ENCODE measurements at places on chromosomes 2 and 18.

- no peak for DNase-seq
These were observed 1211.9 kb downstream of the DPP10 start for GRCh38 chr2:115654362-115654761.

DNA sequence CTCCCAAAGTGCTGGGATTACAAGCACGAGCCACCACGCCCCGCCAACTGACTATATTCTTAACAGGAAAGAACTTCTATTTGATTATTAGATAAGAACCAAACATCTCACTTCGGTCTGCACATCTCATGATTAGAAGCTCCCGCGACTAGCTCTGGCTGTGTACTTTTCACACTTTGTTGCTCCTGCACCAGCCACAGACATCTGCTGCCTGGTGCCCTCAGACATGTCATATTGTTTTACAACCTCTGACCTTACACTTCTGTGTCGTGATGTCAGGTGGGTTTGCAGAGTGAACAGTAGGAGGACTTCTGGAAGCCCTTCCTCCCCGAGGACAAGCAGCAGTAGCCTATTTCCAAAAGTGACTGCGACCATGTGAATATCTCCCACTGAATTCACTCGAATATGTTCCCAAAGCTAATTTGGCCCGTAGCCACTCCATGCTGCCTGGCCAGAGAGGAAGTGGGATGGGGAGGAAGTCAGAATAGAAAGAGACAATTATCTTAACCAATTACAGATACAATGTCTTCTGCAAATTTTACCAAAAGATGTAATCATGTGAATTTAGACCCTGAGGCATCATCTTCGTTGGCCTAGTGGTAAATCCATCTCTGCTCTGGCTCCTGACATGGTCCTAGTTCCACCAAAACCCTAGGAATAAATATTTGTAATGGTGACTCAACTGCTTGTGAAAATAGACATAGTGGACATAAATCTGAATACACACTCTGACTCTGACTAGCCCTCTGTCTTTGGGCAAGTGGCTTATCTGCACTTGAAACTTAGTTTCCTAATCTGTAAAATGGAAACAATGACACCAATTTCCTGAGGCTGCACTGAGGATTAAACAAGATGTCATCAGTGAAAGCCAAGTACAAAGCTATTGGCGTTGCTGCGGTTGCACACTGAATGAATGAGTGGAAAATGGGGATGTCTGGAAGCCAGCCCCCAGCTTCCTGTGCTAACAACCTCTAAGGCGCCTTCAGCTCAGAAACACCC lies 406.1 kb downstream of the LRATD1 start:
- no peak for DNase-seq

DNA sequence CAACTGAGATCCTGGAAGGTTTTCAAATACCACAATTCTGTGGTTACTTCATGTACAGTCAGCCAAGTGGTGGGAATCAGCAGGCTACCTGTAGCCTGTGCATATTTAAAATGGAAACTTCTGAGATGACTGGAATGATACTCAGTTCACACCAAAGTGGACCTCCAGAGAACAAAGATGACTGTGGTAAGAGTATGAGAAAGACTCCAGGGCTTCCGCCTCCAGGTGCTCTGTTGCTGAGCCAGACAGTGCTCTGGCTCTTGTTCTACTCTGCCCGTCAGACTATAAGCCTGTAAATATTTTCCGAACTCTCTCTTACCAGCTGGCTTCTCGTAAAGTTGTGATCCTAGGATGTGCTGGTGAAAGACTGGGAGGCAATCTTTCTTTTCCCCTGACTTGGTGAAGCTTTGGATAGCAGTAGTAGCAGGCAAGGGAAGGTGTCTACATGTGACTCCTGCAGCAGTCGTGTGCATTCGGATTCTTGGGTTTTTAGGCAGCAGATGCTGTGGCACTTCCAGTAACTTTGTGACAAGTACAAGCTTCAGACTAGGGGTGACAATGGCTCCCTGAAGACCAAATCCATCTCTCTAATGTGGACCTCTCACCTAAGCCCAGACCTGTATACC lies 23.1 kb downstream of the ST3GAL5 start:
- DNase-seq, result no peak

GRCh38 chr2:171181064-171182049 lies 20.7 kb upstream of the TLK1 start:
- no peak for DNase-seq

GRCh38 chr2:69779258-69780001 lies 37.5 kb downstream of the ANXA4 start:
- peak; percentile 19 for DNase-seq

- DNase-seq, result no peak
These were observed 23.7 kb downstream of the COL6A3 start for GRCh38 chr2:237390235-237390634.

DNA sequence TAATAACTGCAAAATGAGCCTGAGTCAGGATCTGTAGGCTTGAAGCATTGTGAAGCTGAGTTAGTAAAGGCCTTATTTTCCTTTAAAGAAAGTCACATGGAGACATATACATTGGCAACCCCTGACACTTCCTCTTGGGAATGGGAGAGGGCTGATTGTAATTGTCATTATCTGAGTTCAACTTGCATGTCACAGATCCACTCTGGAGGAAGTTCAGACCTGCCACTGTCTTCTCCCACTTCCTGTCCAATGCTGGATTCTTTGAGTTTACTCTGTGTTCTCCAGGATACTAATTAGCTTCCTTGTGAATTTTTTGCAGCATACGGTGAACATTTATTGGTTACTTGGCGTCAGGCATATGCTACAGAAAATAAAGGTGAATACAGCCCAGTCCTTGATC lies 34.1 kb downstream of the SMARCAL1 start:
- DNase-seq, result no peak

DNA sequence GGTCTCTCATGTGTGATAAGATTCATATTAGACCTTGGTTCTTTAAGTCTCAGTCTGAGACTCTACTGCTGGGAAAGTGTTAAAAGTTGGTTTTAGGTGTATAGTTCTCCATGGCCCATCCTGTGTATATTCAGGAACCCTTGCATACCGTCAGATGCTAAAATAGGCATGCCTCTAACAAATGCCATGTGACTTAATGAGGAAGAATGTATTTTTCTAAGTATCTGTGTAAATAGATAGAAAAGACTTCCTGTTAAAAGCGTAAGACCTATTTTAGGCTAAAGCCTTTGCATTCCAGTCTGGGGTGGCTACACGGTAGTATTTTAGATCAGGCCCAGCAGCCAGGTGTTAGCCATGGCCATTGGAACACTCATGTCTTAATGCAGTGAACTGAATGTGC lies 73.3 kb downstream of the RHBDD1 start:
- no peak for DNase-seq

DNA sequence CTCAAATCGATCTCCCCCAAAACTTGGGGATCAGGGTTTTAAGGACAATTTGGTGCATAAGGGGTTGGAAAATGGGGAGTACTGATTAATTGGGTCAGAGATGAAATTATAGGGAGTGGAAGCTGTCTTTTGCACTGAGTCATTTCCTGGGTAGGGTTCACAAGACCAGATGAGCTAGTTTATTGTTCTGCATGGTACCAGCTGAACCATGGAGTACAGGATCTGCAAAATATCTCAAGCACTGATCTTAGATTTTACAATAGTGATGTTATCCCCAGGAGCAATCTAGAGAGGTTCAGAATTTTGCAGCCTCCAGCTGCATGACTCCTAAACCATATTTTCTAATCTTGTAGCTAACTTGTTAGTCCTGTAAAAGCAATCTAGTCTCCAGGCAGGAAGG lies 73.1 kb downstream of the CPO start:
- DNase-seq, result no peak

DNA sequence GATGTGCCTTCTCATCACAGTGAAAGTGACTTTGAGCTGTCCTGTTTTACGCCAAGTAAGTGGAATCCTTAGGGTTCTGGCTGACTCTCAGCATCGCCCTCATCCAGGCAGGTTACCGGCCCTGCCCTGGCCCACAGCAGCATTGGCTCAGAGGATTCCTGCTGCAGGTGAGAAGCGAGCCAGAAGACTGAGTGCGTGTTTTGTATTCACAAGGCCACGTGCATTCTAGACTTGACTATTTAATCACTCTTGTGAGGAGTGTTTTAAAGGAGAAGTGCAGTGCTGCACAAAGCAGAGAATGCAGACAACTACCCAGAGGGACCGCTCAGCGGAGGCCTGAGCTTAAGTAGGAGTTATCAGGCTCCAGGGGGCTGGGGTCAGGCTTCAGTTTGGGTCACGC lies 48.3 kb downstream of the LAMA3 start:
- DNase-seq, result no peak

DNA sequence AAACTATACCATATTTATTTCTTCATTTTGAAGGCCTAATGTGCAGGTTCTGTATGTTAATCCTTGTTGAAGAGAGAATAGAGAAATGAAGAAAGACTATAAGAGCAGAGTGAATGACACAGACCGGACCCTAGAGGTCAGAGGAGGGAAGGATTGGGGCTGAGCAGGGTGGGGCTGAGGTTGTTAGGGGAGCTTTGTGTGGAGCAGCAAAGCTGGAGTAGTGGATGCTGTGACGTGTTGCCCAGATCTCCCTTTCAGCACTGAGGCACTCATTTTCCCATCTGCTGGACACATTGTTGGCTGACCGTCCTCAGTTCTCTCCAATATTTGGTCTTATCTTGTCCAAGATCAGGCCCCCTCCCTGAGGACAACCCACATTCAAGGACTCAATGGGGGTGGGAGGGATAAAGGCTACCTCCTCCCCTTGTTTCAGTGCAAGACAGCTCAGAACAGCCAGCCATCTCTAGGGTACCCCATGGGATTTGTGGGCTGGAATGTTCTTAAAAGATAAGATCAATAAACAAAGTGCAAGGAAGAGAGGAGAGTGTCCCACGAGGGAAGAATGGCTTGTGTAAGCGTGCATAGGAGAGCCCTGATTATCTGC lies 143.6 kb downstream of the TDRD15 start:
- DNase-seq, result peak; percentile 26

DNA sequence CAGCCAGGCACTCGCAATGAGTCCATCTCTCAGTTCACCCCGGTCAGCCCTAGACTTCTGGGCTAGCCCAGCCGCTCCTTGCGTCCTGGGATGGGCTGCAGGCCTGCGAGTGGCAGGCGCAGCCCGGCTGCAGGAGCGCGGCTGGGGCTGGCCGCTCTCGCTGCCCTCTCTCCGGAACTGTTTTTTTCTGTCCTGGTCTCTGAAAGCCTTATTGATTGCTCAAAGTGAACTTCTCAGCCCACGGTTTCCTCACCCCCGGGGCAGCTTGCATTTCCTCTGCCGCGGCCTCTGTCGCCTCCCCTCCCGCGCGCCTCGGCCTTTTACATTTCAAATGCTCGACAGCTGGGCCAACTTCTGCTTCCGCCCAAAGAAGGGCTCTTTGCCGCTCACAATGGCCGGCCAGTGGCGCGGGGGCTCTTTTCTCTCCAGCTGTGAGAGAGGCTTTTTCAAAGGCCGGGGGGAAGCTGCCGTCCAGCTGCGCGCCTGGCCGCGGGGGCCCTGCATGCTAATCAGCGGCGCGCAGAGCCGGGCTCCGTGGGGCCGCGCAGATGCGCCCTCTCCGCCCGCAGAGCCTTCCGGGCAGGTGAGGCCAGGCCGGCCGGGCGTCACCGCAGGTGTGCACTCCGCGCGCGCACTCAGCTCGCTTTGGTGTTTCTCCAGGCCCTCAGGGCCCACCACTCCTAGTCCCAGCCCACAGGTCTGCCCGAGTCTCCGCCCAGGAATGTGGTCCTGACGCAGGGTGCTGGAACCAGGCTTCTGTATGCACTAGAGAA lies 513.8 kb downstream of the RNF144A start:
- DNase-seq, result peak; percentile 53

GRCh38 chr18:32906506-32907310 lies 133.9 kb upstream of the KLHL14 start:
- DNase-seq, result no peak

DNA sequence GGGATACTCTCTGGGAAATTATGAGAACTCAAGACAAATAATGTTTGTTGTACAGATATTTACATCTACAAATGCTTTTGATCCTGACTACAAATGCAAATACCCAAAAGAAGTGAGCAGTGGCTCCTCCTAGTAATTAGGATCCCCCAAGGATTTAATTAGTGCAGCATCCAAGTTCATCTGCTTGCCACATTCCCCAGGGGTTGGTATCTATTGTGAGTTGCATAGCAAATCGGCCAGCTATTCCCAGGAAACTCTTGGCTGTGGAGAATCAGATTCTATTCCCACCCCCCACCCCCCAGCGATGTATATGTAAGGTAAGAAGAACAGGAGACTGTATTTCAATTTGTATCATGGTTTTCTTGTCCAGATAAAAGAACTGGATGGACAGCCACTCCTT lies 725.1 kb upstream of the CDH7 start:
- no peak for DNase-seq

GRCh38 chr18:24138789-24139616 lies at the start of gene CABYR:
TSS of gene CABYR (plus strand) at chr18:24139062. CDS start at chr18:24143115, 4,053 bp downstream.
- peak; percentile 76 for DNase-seq

DNA sequence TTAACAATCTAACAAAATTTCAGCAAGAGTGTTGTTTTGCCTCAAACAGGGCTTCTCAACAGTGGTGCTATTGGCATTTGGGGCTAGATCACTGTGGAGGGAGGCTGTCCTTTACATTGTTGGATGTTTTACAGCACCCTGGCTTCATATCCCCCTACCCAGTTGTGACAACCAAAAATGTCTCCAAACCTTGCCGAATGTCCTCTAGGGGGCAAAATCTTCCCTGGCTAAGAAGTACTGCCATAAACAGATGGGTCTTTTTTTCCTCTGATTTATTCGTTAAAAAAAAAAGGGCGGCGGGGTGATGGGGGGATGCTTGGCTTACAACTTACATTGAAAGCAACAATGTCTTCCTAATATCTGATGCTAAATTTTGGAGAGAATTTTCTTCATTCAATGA lies 207.6 kb upstream of the CCDC150 start:
- peak; percentile 40 for DNase-seq
